ENCODE measurements at places on chromosomes 1 and 21. TPM values are rescaled to one million over a fixed set of nuclear protein-coding genes. Genes with fewer than 3 reads are reported as not detected.

The CYP4A11 gene
- not detected for total RNA-seq

The YOD1 gene
- 6.7 TPM for total RNA-seq

The HORMAD1 gene
- not detected for total RNA-seq

The CNR2 gene
- total RNA-seq: not detected

The S100A7A gene
- not detected for total RNA-seq

The IVL gene
- 0.35 TPM for total RNA-seq

The S100A2 gene
- 24.8 TPM for total RNA-seq

The MFN2 gene
- 63.2 TPM for total RNA-seq

The GSTM3 gene
- 81.9 TPM for total RNA-seq

The SYPL2 gene
- total RNA-seq: not detected

The FNDC5 gene
- total RNA-seq: not detected

The RHEX gene
- total RNA-seq: 0.29 TPM

The PPM1J gene
- 7.7 TPM for total RNA-seq

The SPRR3 gene
- total RNA-seq: not detected

The ZBTB8A gene
- total RNA-seq: 4.4 TPM

The S100A7 gene
- total RNA-seq: not detected

The LPGAT1 gene
- total RNA-seq: 42.7 TPM

The SLC44A5 gene
- total RNA-seq: 0.07 TPM

The DAB1 gene
- total RNA-seq: not detected

The OR2T11 gene
- not detected for total RNA-seq

The OR2L2 gene
- total RNA-seq: not detected

The C8B gene
- total RNA-seq: not detected

The FMOD gene
- 0.17 TPM for total RNA-seq

All from epithelial cell of proximal tubule (primary cell).